GM10248 (cell line): ENCODE measurements at places on chromosomes 1 and 21.
A peak's percentile ranks its signal among the peaks of the same experiment; 100 is the strongest.

GRCh38 chr1:212062832-212063438 is 27.4 kb downstream of the DTL start:
- DNase-seq = peak; percentile 28

DNA sequence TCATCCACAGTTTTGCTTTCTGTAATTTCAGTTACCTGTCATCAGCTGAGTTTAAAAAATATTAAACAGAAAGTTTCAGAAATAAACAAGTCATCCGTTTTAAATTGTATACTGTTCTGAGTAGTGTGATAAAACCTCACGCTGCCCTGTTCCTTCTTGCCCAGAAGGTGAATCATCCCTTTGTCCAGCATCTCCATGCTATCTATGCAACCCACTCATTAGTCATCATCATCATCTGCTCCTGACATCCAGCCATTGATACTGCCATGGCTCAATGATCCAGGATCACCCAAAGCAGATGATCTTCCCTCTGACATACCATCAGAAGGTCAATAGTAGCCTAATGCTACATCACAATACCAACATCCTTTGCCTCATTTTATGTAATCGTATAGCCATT is 198.3 kb downstream of the SLC44A5 start:
- no peak for DNase-seq

- DNase-seq = no peak
Measured at GRCh38 chr1:41371630-41372599, 10.7 kb downstream of the FOXO6 start.

- no peak for DNase-seq
Measured at GRCh38 chr1:208533746-208534598, 289.8 kb upstream of the PLXNA2 start.

DNA sequence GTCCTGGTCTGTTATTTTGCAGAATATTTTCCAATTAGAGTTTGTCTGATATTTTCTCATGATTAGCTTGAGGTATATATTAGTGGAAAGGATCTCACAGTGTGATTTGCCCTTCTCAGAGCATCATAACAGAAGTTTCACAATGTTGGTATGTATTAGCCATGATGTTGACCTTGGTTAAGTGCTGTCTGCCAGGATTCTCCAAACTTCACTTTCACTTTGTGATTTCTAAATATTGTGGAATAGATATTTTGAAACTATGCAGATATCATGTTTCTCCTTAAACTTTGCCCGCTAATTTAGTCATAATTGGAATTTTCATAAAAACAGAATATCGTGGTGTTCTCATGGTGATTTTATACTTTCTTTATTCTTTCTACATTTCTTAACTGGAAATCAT is 98.0 kb upstream of the DEPDC1 start:
- no peak for DNase-seq

DNA sequence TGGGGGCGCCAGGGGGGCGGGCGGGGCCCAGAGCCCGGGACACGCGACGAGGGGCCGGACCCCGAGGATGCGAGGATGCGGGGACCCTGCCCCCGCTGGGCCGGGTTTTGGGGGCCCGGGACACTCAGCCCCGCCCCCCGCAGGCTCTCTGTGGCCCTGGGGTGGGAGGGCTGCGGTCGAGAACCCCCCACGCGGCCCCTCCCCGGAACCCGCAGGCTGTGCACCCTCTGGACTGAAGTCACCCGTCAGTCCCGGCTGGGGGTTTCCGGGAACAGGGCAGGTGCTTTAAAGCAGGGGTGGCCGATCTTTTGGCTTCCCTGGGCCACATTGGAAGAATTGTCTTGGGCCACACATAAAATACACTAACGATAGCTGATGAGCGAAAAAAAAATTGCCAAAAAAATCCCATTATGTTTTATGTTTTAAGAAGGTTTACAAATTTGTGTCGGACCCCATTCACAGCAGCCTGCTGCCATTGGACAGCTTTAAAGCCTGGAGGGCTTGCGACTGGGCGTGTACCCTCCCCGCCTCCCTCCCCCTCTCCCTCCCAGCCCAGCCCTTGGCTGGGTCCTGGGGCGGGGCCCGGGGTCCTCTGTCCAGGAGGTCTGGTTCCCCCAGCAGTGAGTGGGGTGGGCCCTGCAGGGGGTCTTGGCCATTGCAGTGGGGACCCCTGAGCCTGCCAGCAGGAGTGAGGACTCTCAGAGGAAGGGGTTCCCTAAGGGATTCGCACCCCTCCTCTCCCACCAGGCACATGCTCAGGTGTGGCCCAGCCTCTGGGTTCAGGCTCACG is 21.6 kb upstream of the C1orf159 start:
- DNase-seq = peak; percentile 89

DNA sequence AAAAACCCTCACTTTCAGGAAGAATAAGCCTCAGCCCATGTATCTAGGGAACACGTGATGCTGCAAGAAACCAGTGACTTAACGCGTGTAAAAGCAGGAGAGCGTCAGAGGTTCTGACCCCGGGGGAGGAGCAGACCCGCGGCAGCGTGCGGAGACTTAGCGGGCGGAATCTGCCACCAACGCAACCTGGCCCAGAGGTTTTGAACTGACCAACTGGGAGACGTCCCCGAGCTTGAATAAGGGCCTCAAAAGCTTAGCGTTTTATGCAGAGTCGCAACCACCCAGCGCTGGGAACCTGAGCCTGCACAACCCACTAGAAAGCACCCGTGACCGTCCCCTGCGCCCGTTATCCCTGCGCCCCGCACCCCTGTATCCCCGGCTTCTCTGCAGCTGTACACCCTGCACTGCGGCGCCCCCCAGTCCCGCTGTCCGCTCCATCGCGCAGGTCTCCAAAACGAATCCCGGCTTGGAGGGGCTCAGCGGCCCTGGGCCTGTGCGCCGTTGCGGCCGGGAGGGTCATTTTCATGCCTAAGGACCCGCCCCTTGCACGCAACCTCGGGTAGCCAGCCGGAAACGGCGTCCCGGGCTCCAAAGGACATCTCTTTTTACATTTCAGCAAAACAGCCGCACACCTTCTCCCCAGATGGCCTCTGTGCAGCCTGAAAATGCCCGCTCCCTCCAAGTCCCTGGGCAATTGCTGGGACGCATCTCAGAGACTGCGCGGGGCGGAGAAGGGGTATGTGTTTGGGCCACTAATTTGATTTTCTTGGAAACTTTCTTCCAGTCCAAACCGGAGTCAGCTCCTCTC is 29.4 kb upstream of the TRIM17 start:
- peak; percentile 78 for DNase-seq

- no peak for DNase-seq
Measured at GRCh38 chr1:230940848-230941247, 37.8 kb downstream of the TTC13 start.

- DNase-seq = peak; percentile 13
Measured at GRCh38 chr1:217369271-217369981, 261.5 kb downstream of the GPATCH2 start.

DNA sequence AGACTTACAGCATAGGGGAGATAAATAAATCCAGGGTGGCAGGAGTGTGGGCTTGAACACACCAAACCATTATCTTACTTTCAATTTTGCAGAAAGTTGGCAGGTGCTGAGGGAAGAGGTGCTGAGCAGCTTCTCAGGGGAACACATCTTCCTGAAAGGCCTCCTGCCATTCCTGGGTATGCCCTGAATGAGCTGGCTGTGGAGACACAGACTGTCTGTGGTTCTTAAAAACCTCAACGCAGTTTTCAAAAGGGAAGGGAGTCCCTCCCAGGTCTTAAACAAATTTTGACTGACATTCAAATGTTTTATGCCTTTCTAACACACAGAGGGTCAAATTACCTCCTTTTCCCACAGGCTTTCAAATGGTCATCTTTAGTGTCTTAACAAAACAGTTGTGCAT is 166.9 kb downstream of the TNFSF18 start:
- DNase-seq = no peak

GRCh38 chr1:230422221-230422981 is 3.7 kb downstream of the PGBD5 start:
- DNase-seq = no peak

DNA sequence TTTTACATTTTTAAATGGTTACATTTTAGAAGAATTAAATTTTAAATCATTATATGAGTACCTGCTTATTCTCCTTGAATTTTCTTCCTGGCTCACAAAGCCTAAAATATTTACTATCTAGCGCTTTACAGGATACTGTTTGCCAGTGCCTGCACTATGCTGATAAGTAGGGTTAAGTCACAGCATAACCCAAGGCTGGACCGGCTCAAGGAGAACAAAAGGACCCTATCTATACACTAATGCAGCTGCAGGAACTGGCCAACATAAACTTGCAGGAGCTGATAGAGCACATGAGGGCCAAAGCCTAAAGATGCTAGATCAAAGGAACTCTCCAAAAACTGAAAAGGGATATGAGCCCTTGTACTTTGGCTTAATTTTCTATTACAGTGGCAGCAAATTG is 1086.9 kb upstream of the TMPRSS15 start:
- no peak for DNase-seq

GRCh38 chr1:150846473-150847146 is 29.8 kb downstream of the ARNT start:
- no peak for DNase-seq

DNA sequence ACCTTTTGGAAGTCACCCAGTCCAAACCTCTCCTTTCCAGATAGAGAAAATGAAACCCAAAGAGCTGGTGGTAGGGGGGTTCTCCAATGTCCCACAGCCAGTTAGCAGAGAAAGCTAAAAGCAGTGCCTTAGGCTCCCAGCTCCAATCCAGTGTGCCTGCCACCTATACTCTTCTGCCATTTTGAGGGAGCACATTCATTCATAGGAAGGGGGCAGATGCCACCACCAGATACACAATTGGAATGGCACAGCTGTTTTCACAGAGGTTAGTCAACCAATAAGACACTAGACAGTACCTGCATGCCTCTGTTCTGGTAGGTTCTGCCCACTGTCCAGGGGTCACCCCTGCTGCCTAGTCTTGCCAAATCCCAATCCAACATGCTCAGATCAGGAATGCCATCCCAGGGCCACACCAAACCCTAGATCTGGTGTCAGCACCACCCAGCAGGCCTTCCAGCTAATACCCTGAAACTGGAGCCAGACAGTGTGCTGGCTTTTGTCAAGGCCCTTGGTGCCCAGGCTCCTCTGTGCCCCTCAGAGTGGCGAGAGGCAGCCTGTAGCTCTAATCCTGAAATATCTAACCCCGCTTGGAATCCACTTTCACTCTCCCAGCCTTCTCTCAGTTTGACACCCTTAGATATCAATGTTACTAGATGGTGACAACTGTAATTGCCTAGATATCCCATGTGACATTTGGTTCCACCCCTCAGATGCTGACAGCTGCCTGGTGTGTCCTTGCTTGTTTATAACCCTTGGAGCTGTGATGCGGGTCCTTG is 178.6 kb downstream of the TGFBR3 start:
- no peak for DNase-seq

DNA sequence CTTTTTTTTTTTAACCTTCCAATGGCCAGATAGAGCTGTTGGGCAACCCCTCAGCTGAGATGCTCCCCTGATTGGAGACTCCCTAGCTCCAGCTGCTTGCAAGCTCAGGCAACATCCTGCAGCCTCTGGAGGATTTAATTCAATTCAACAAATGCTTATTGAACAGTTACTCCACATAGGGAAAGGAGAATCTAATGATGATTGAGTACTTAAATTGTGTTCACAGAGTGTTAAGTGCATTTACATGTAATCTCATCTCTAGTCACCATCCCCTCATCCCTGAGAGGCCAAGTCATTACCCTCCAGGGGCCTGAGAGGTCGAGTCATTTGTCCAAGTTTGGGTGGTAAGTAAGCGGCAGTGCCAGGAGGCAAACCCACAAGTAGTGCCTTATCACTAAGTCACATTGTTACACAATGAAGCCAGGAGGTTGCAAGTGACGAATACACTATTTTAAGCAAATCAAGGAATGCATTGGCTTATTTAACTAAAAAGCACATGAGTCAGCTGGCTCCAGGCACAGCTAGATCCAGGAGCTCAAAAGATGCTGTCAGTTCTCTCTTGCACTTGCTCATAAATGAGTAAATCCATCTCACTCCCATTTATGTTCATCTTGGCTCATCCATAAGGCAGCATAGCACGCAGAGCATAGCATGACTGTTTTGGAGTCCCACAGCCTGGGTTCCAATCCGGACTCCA is 64.3 kb downstream of the OPTC start:
- no peak for DNase-seq

DNA sequence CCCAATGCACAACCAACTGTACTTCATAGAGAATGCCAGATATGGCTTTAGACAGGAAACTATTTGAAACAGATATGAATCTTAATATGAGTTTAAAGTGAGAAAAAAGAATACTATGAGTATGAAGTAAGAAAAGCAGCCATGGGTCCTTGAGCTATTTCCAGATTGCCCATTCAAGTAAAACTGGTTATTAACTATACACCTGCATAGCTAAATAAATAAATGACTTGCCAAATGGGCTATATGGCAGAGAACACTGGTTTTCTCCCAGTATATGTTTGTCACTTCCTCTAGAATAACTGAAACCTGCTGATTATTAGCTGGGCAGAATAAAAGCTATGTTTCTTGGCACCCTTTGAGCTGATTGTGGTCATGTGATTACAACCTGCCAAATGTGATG is 17.0 kb upstream of the CD1C start:
- DNase-seq = no peak

DNA sequence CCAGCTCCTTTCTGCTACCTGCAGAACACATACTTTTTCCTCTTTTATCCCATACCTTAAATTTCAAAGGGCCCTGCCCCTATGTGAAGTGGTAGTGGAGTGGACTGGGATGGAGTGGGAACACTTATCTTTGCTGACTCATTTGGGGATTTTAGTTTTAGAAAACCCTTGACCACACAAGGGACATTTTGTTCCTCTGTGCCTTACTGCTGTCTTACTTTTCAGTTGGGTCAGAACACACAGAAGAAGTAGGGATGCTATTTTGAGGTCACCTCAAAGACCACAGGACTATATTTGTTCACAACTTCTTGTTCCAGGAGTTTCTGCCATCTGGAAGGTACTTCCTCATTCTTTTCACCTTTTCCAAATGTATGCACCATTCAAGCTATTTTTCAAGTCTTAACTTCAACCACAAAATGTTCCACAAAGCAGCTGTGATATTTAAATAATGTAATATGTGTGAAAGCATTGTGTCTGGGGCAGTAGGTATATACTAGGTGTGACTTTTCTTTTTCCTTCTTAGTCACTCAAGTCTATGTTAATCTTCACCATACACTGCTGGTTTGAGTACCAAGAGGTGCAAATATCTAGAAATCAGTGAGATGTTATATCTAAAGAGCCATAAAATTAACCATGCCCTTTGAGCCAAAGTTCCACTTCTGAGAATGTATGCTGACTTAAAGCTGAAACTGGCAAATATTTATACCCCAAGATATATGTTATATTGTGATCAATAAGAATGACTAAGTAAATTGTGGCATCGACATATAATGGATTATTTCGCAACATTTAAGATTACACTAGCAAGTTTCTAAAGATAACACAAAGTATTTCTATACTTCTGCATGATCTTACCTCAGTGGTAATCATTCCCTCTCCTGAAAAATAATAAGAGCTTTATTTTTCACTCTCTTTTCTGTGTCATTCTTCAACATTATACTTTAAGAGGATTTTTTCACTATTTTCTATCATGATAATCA is 308.5 kb downstream of the MRPL39 start:
- DNase-seq = peak; percentile 8
